OCI-M1 (cell line): ENCODE measurements at places on chromosomes 12 and 14.

DNA sequence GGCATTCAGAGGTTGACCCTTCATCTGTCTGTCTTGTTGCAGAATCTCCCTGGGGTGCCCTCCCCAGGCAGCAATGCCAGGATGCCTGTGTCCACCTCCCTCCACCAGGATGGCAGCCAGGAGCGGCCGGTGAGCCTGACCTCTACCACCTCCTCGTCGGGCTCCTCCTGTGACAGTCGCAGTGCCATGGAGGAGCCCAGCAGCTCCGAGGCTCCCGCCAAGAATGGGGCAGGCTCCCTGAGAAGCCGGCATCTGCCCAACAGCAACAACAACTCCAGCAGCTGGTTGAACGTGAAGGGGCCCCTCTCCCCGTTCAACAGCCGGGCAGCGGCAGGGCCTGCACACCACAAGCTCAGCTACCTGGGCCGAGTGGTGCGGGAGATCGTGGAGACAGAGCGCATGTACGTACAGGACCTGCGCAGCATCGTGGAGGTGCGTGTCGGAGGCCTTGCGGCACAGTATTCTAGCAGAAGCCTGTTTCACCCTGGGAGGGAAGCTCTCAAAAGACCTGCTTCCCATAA is 23.4 kb downstream of the PLEKHG3 start:
- DNase-seq = no peak

DNA sequence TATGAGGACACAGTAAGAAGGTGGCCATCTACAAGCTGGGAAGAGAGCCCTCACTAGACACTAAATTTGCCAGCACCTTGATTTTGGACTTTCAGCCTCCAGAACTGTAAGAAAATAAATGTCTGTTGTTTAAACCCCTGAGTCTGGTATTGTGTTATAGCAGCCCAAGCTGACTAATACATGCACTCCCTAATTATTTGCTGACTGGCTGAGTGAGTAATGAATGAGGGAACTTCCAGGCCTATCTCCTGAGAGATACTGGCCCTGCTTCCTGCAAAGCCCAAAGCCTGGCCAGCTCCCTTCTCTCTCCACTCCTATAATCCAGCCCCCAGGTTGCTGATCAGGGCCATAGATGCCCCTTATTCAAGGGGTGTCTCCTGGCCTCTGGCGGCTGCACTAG is 120.0 kb upstream of the NOS1 start:
- no peak for DNase-seq

DNA sequence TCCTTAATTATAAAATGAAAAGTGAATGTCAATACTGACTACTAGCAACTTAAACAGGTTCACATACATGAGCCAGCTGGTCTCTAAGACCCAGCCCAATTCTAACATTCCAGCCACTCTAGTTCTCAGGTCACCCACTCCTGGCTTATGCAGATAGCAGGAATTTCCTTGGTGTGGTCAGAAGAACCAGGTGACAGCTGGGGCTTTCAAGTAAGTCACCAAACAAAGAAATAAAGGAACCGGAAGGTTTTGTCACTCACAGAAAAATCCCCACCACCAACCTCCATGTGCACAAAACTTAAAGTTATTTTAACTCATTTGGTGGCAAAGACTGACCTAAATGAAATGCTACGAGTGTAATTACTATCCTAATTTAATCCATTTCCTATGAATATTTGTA is 129.6 kb upstream of the CDKN3 start:
- no peak for DNase-seq

DNA sequence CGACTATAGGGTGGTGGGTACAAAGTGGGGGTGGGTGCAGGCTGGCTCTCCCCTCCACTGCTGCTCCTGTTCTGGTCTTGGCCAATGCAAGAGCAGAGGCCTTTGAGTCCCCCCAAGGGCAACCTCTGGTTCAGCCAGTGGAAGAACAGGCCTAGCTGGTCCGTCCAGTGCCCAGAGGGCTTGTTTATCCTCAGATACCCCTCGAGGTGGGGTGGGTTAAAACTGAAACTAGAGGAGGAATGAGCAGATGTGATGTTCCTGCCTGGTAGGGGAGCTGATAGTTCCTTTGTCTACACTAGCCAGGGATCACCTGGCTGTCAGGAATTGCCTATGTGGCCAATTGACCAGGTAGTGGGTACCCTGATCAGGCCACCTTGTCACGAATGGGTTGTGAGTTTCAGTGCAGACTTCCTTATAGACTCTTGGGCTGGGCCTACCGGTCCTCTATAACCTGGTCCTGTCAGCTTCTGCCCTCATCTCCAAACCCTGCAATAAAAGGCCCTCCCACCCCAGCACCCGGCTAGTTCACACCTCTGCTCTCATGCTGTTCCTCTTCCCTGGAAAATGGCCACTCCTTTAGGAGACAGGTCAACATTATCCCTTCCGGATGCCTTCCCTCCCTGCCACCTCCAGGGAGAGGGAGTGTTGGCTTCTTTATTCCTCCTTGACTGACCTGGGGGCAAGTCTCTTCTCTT is 10.7 kb upstream of the HSP90AA1 start:
- DNase-seq = no peak

GRCh38 chr12:111434680-111435338 is 29.1 kb downstream of the SH2B3 start:
- no peak for DNase-seq

DNA sequence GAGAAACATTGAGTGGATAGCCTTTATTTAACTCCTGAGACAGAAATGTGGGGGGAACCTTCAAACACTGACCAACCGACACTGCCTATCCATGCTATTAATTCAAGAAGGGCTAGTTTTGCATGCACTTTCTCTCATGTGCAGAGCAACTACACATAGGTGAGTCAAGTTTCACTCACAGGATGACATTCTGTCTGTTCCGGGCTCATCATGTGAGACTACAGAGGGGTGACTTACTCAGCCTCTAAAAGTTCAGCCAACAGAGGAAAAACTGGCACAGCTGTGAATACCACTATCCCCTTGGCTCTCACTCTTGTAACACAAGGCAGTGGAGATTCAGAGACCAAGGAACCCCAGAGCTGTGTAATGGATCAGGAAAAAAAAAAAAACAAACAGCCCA is 13.3 kb downstream of the BEST3 start:
- no peak for DNase-seq
